ENCODE measurements at places on chromosomes 12 and 14.

- no peaks in the 10 kb centered on the region for H3K27me3 ChIP-seq
- no peak overlapping the region for H3K4me3 ChIP-seq
- no peaks in the 10 kb centered on the region for H3K36me3 ChIP-seq
- peak; percentile 56 for DNase-seq
- no peaks in the 10 kb centered on the region for H3K4me1 ChIP-seq
Measured at GRCh38 chr14:94355191-94355794, 32.2 kb upstream of the SERPINA6 start.

GRCh38 chr14:96811985-96812667 lies 14.9 kb downstream of the VRK1 start:
- H3K4me1 ChIP-seq: no peaks in the 10 kb centered on the region
- H3K27me3 ChIP-seq: no peaks in the 10 kb centered on the region
- no peak overlapping the region for H3K4me3 ChIP-seq
- no peaks in the 10 kb centered on the region for H3K36me3 ChIP-seq
- no peak for DNase-seq
- no peak overlapping the region for H3K27ac ChIP-seq

- H3K4me3 ChIP-seq: no peak overlapping the region
- no peaks in the 10 kb centered on the region for H3K27me3 ChIP-seq
- H3K4me1 ChIP-seq: peaks cover 82% of the 10 kb centered on the region
- peak overlapping the region; percentile 95 for H3K27ac ChIP-seq
Measured at GRCh38 chr12:122886851-122887818, 8.8 kb downstream of the VPS37B start.

DNA sequence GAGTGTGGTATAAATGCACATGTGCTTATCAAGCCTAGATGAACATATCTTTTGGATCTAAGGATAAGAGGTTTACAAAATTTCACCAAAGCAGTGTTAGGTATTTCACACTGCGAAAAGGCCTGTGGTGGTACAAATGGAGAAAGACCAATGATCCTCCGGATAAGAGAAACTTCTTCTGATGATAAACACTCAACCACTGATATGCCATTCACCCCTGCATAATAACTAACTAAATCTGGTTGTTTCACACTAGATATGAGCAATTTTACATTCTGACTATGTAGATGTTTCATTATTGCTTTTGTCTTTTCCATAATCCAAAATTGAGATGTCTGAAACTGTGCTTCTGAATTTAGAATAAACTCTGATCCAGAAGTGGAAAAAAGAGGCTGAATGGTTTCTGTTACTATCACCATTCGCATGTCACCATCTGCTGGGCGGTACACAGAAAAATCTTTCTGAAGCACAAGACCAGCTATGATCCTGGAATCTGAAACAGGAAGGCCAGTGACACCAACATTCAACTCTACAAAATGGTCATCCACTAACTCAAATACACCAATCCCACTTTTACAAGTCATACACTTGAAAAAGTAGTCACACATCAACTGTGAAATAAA lies 1.3 kb downstream of the BBS10 start:
- H3K4me3 ChIP-seq: no peak overlapping the region
- H3K4me1 ChIP-seq: peaks cover 13% of the 10 kb centered on the region
- peak; percentile 7 for DNase-seq
- H3K36me3 ChIP-seq: no peaks in the 10 kb centered on the region

GRCh38 chr14:104820669-104821228 lies 19.8 kb downstream of the ZBTB42 start:
- no peaks in the 10 kb centered on the region for H3K36me3 ChIP-seq
- no peak overlapping the region for H3K4me3 ChIP-seq
- DNase-seq: peak; percentile 74
- no peaks in the 10 kb centered on the region for H3K27me3 ChIP-seq
- peaks cover 17% of the 10 kb centered on the region for H3K4me1 ChIP-seq
- no peak overlapping the region for H3K27ac ChIP-seq

DNA sequence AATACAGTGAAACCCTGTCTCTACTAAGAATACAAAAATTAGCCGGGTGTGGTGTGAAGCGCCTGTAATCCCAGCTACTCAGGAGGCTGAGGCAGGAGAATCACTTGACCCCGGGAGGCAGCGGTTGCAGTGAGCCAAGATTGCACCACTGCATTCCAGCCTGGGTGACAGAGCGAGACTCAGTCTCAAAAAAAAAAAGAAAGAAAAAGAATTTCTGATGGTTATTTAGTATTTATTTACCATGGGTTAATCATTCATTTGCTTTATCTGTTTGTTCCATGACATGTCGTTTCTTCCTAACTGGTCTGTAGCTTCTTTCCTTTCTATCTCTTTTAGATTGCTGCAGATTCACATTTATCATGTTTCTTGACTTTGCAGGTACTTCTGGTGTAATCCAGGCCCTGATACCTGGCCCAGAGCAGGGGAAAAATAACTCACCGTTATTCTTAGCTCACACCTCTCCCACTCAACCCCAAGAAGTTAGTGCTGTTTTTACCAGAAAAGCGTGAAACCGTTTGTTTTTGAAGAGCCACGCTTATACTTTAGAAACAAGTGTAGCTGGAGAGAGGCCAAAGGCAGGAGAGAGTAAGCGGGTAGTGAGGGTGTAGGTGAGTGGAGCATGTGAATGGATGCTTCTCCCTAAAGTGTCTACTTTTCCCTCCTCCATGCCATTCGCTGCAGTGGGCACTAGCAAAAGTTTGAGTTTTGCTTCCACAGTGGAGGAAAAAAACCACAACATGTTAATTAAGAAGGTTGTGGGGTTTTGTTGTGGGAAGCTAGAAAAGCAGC lies 45.4 kb downstream of the SRGAP1 start:
- no peak overlapping the region for H3K27ac ChIP-seq
- no peaks in the 10 kb centered on the region for H3K36me3 ChIP-seq
- no peak overlapping the region for H3K4me3 ChIP-seq
- H3K27me3 ChIP-seq: no peaks in the 10 kb centered on the region

DNA sequence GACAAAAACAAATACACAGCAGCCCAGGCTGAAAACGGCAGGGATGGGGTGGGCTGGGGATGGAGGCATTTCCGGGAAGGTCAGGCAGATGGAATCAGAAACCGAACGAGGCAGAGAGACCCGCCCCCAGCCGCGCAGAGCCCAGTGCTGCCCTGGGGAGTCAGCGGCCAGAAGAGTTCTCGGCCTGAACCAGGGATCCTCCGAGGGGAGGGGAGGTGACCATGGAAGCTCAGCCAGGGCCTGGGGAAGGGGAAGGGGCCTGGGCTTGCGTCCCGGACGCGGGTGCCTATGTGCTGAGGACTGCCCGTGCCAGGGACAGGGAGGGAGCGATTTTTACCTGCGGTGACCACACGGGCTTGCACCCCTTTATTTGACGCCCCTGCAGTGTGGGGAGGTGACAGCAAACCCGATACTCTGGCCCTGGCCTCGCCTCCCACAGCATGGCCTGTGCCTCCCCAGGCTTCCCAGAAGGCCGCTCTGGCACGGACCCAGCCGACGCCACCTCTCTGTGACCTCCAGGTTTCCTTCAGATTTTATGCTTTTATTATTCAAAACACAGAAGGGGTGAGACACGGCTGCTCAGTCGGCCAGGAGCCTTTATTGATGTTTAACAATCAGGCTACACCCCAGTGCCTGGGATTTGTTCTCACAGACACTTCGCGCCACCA lies 7.7 kb downstream of the LRCOL1 start:
- no peaks in the 10 kb centered on the region for H3K36me3 ChIP-seq
- peaks cover 20% of the 10 kb centered on the region for H3K4me1 ChIP-seq
- no peak overlapping the region for H3K4me3 ChIP-seq

GRCh38 chr14:91152499-91152898 lies 38.6 kb downstream of the DGLUCY start:
- H3K4me1 ChIP-seq: peaks cover 26% of the 10 kb centered on the region
- no peak overlapping the region for H3K4me3 ChIP-seq
- H3K27me3 ChIP-seq: no peaks in the 10 kb centered on the region
- no peak for DNase-seq
- H3K36me3 ChIP-seq: no peaks in the 10 kb centered on the region

Data from thyroid gland (tissue), 4 donors.